ENCODE measurements at places on chromosomes 6 and 20.

GRCh38 chr6:150934380-150934779 is 68.9 kb downstream of the MTHFD1L start:
- no peak for DNase-seq

DNA sequence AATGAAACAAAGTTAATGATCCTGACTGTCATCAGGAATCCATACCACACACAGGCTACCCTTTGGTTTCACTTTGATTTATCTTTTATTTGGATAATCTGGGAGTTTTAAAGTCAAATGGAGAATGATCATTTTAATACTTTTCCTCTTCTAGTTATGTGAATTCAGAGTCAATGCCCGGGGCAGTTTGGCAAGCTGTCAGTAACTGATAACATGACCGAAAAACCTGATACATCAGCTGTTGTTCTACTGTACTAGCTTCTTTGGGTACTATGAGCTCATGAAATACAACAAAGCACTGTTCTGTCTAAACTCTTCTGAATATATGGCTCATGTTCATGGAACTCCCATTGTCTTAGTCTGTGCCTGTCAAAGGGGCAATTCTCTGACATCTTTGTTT is 30.2 kb downstream of the KLHL31 start:
- no peak for DNase-seq

- no peak for DNase-seq
These were observed 5.5 kb downstream of the FOXQ1 start for GRCh38 chr6:1317302-1317815.

DNA sequence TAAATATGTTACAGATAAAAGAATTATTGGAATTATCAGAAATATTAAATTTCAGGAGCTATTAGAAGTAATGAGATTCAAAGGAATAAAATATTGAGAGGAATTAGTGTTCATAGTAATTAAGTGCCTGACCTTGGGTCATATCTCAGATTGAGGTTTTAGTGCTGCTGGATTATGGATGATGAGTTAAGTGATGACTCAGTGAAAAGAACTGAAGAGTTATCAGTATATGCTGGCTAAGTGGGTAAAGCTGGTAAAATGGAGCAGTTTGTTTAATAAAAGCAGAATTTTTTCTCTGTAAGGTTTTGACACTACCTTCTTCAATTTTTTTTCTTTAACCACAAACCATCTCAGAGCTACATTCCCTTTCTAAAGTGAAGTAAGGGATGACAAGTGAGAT is 206.7 kb downstream of the MANEA start:
- DNase-seq: no peak

GRCh38 chr6:107115695-107116327 is 496 bp upstream of the BEND3 start:
- DNase-seq: no peak

GRCh38 chr6:147401779-147402178 is 106.7 kb upstream of the SAMD5 start:
- no peak for DNase-seq

DNA sequence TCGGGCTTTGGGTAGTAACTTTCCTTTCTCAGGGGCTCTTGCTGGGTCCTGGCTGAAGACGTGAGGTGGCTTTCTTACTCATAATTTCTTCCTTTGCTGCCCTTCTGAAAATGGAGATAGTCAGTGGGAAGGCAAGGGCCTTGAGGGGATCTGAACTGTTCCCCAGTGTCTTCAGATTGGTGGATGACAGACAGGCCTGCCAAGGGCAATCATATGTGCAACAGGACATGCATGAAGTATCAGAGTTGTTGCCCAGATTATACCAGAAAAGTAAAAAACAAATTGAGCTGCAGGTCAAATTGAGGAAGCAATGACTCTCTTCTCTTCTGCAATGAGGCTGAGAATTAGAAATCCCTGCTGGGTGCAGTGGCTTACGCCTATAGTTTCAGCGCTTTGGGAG is 71.6 kb upstream of the PAX1 start:
- no peak for DNase-seq

- no peak for DNase-seq
These were observed 100.7 kb upstream of the PTPN1 start for GRCh38 chr20:50409495-50409894.

GRCh38 chr6:81944661-81945060 is 192.2 kb upstream of the TENT5A start:
- no peak for DNase-seq

- no peak for DNase-seq
These were observed 110.1 kb downstream of the NRN1 start for GRCh38 chr6:5896476-5897200.

- no peak for DNase-seq
These were observed 8.1 kb upstream of the TSPYL1 start for GRCh38 chr6:116287689-116288282.

DNA sequence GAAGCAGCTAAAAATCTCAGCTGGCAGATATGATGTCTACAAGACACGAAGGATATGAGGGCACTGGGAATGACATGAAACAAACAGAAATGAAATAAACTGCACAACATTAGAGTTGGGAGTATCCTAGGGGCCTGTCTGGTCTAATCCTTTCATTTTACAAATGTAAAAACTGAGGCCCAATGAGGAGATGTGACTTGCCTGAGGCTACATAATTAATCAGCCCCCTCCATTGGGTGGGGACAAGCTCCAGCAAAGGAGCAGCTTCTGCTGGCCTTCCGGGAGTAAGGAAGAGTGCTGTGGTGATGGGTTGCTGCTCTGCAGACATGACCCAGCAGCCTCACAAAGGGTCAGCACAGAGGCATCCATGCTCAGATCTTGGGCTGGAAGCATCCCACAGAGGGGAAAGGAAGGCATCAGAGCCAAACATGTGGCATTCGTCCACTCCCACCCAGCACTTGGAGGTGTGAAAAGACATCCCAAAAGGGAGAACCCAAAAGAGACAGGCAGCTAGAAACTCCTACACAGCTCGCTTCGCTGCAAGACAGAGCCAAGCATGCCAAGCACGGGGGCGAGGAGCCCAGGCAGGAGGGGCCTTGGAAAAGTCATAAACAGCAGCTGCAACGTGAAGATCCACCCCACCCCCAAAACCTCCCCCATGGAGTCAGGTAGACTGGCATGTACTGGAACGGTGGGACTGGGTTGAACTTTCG is 183.7 kb downstream of the UNC5CL start:
- no peak for DNase-seq

GRCh38 chr20:20276811-20277530 is 90.9 kb upstream of the INSM1 start:
- no peak for DNase-seq

DNA sequence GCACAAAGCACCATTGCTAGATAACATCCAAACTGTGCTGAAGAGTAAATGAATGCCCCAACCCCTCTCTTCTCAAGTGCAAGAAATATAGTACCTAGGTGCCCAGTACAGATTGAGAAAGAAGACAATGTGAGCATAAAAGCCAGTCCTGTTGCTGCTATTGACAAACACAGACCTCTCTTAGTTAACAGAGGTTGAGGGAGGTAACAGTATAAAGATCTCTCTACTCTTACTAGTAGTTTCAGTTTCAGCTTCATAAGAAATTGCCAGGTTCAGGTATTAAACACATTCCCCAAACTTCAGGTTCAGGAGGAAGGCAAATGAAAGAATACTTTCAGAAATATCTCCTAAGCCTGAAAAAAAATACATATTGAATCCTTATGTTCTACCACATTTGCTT is 31.4 kb downstream of the TBC1D32 start:
- no peak for DNase-seq

DNA sequence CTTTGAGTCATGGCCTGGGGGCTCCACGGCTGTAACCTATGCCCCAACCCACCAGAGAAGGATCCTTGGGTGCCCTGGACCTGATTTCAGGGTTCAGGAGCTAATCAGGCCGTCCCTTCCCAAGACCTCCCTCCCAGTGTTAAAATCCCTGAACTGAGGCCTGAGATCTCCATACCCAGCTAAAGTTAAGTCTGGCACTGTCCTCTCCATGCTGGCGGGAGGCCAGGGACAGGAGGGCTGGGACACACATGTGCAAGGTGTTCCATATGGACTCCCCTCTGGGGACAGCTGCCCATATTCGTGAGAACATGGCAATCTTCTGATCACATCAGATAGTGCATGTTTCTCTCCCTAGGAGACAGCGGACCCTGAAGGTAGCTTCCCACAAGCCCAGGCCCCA is 11.5 kb upstream of the TREML4 start:
- DNase-seq: no peak

DNA sequence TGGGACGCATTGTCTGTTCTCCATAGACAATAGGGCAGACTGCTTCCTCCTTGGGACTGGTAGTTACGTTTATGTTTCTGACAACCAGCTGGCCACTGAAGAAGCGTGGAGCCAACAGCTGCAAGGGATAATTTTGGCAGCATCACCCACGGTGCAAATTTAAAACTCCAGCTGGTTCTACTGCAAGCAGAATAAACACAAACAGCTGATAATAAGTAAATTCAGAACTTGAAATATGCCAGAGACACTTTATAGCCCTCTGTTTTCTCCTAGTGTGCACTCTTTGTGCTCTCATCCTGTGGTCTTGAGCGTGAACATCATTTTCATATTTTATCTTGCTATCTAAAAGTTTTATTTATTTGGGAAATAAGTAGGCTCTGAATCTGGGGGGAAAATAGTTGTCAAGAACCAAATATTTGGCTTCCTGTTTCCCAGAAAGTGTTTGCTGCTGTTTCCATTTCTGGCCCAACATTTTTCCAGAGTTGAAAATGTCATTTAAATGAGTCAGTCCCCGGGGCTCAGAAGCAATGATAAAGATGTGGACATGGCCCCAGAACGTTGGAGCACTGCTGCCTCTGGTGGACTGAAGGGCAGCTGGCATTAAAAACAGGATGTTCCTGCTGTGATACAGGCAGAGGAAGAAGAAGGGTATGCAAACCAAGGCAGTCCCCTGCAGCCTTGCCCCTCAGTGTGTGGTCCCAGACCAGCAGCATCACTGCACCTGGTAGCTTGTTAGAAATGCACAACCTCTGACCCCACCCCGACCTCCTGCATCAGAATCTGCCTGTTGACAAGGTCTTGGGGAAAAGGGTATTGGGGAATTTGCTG is 12.5 kb upstream of the THBD start:
- DNase-seq: no peak

GRCh38 chr20:58651946-58652605 is 993 bp downstream of the STX16 start:
- DNase-seq: peak; percentile 35

DNA sequence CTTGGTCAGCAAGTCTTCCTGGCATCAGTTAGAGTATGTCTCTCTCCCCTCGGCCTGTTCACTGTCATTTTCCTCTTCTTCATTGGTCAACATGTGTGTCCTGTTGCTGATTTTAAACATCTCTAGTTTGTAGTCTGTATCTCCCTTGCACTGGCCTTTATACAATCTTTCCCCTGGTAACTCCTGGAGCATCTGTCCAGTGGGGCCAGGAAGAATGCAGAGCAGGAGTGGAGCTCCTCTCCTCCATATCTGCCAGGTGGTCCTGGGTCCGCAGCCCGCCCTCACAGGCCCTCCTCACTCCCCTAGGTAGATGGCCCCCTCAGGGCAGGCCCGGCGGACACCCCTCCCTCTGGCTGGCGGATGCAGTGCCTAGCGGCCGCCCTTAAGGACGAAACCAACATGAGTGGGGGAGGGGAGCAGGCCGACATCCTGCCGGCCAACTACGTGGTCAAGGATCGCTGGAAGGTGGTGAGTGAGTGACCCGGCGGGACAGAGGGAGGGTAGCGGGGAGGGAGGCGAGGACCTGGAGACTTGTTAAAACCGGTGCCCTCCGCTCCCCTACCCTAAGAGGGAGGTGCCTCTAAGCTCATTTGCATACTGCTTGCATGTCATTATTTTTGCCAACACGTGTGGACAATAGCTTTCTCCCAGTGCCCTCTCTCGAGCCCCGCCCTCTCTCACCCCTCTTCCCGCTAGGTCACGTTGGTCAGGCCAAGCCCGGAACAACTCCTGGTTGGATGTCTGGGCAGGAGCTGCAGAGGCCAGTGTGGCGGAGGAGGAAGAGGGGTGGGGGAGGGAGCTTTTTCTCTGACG is 3.2 kb downstream of the TTBK1 start:
- DNase-seq: no peak

GRCh38 chr6:148926478-148926877 is 179.6 kb downstream of the UST start:
- DNase-seq: no peak

DNA sequence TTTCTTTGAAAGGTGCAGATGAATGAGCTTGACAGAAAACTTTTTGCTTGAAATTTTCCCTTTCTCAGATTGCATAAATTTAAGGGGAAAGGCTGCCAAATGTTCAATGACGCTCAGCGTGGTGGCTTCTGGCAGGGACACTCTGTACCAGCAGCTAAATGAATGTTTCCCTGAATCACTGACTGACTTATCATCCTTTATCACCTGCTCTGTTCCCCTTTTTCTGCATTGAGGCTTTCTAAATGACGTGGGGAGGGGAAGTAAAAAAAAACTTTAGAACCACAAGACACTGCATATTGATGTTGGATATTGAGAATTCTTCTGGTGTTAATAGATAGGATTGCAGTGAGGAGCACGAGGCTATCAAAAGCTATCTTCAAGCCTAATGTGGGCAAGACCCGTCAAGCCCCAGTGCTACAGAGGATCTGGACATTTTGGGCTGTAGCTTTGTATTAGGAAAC is 46.9 kb upstream of the ENPP5 start:
- no peak for DNase-seq
